T-cell (primary cell): ENCODE measurements at places on chromosomes 3 and 15. TPM values are rescaled to one million over a fixed set of nuclear protein-coding genes. Genes with fewer than 3 reads are reported as not detected.

- DNase-seq = no peak
Measured at GRCh38 chr15:79901958-79902357, 5.1 kb upstream of the MTHFS start.

GRCh38 chr3:154148541-154148940 lies 27.4 kb downstream of the ARHGEF26 start:
- DNase-seq = no peak

The UROC1 gene
- total RNA-seq = not detected

The GP9 gene
- not detected for total RNA-seq

- DNase-seq = no peak
Measured at GRCh38 chr3:73572368-73572767, 52.4 kb downstream of the PDZRN3 start.

- peak; percentile 83 for DNase-seq
Measured at GRCh38 chr3:187027531-187028278, 97.4 kb downstream of the ST6GAL1 start.

- DNase-seq = peak; percentile 75
Measured at GRCh38 chr15:88894348-88894818, 961 bp downstream of the HAPLN3 start.

The ONECUT1 gene
- total RNA-seq = not detected

DNA sequence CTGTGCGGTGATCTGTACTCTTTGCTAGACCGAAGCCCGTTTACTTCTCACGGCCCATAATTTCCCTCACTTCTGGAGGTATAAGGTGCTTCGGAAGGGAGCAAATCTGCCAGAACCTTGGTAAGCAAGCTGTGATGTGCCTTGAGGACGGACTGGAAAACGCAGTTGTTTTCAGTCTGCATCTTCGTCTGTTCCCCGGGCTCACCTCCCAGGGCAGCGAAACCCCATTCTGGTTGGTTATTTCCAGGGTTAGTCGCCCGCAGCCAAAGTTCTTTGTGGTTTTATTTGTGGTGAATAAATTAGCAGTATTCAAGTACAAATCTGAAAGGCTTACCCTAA lies 401 bp downstream of the RAMAC start:
- no peak for DNase-seq

DNA sequence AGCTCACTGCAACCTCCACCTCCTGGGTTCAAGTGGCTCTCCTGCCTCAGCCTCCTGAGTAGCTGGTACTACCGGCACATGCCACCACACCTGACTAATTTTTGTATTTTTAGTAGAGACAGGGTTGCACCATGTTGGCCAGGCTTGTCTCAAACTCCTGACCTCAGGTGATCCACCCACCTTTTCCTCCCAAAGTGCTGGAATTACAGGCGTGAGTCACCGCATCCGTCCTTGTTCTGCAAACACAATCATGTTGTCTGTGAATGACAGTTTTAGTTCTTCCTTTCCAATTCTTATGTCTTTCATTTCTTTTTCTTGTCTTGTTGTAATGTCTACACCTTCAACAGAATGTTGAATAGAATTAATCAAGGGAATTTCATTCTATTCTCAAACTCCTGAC lies 16.3 kb upstream of the SMCO1 start:
- no peak for DNase-seq

- no peak for DNase-seq
Measured at GRCh38 chr3:63441262-63441661, 163.2 kb downstream of the SYNPR start.

GRCh38 chr3:105661461-105661860 lies 207.4 kb downstream of the CBLB start:
- no peak for DNase-seq

- DNase-seq = no peak
Measured at GRCh38 chr3:158642005-158642404, 2.3 kb upstream of the GFM1 start.

DNA sequence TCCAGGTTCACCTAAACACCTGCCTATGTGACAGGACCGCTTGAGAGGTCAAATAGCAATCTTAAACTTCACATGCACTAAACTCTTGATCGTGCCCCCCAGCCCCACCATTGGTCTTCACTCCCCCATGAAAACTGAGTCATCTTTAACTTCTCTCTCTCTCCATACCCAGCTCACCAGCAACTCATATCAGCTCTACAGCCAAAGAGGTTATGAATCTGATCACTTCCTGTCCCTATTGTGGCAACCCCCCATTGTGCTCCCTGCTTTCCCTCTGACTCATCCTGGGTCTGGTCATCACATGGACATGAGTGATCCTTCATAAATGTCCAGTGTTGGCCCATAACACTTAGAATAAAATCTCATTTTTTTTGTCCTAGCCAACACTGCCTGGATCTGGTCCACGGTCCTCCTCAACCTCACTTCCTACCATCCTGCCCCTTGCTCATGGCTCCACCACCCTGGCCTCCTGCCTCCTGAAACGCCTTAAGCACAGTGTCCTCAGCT lies 103.4 kb upstream of the HACD2 start:
- DNase-seq = no peak

DNA sequence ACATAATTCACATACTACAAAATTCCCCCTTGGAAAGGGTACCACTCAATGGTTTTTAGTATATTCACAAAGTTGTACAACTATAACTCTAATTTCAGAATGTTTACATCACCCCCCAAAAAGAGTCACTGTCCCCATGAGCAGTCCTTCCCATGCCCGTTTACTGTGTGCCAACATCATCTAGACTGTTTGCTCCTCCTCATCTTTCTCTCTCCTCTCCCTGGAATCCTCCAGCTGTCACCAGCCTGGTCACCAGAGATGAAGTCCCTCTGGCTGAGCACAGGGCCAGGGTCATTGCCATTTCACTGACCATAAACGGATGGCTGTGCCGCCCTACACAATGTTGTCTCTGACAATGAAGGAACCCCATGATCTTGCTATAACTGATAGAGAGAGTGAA lies 45.2 kb downstream of the C2CD4B start:
- no peak for DNase-seq

GRCh38 chr15:31197497-31198414 lies 96.2 kb upstream of the TRPM1 start:
- DNase-seq = no peak

GRCh38 chr3:111070772-111071256 lies 802 bp upstream of the NECTIN3 start:
- DNase-seq = no peak

The PCOLCE2 gene
- not detected for total RNA-seq

- DNase-seq = no peak
Measured at GRCh38 chr3:184825121-184825820, 13.3 kb downstream of the VPS8 start.

DNA sequence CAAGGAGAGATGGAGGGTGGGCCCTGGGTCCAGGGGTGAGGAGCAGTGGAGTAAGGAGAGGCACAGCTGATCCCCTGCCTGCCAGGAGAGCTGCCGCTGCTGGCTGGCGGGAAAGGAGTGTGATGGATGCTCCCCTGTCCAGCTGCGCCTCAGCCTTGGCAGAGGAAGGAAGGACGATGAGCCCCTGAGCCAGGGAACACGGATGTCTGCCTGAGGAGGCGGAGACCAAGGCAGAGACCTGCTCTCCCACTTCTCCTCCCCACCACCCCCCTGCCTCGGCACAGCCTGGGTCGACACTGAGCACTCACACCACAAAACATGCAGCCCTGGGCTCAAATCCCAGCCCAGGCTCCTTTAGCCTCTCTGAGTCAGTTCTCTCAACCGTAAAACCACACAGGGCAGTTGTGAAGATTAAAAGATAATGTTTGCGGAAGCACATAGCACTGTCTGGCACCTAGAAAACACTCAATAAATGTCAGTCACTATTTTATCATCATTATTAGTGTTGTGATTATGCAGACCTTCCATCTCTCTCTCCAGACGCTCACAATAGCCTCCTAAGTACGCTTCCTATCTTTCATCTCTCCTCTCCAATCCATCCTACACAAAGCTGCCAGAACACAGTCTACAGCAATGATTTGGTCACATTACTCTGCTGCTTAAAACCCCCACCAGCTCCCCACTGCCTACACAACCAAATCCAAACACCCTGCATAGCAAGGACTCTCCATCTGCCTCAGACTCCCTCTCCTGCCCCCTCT lies 52.2 kb downstream of the SEMA5B start:
- no peak for DNase-seq

DNA sequence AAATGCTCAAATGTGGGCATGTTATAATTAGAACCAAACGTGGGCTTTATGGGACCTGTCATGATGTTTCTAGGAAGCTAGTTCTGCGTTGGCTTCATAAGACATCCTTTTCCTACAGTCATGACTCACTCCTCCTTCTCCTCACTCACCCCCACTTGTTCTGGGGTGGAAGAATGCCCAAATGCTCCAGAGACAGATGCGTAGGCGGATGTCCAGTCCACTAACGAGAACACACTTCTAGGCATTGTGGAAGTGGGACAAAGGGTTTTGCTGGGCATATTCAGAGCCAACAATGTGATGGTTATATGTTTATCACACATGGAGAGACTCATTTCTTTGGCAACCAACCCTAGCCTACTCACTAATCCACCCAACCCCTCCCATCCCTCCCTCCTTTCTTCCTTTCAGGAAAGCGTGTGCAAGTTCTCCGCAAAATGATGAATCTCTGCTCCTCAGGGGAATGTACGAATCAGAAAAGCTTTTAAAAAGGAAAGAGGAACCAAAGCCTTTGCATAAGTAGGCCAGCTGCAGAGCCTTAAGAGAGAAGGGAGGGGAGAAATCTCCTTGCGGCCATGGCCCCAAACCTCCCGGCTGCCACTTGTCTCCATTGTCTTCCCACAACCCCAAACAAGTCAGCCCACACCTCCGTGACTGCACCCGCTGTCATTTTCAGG lies 123.0 kb upstream of the SPRED1 start:
- no peak for DNase-seq

The LYSMD4 gene
- total RNA-seq = 26.5 TPM

GRCh38 chr3:105904251-105904650 lies 35.4 kb upstream of the CBLB start:
- DNase-seq = no peak

DNA sequence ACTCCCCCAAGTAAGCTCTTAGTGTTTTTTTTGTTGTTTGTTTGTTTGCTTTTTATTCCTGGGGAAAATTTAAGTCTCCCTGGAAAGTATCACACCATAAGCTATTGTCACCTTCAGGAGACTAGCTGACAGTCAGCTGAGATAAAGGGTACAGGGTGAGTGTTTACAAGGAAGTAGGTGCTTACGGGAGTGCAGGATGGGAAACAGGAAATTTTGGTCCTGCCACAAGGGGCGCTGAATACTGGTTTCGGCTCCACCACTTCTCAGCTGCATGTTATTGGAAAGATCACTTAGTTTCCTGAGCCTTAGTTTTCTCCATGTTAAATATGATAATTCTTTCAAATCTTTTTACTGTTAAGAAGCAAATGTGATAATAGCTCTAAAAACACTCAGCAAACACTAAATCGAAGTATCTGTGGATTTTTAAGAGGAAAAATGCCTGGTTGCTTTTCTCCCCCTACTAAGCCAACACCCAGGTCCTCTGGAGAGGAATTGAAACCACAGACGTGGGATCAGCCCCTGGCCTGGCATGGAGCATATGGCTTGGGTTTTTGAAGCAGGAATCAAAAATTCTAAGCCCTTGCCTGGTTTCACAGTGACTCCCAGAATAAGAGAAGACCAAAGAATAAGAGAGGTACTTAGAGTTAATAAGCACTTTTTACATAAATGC lies 90.7 kb downstream of the SCN11A start:
- no peak for DNase-seq

GRCh38 chr3:124895756-124896155 lies 8.6 kb upstream of the ITGB5 start:
- DNase-seq = no peak

The ARRDC4 gene
- 2.0 TPM for total RNA-seq

The OCA2 gene
- total RNA-seq = 0.67 TPM

DNA sequence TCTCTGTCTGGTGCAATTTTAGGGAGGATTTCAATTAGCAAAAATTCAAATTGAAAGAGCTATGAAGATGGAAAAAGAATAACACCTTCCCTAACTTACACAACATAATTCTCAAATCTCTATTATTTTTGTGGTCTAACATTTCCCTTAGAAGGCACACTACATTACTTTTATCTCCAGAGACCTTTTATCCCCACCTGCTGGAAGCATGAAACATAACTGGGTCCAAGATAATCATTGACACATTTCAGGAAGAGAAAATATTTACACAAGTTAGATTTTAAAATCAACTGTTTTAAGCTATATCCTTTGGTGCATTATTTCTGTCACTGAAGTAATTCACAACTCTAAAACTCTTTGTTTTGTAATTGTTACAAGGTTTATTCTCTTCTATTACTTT lies 779.5 kb downstream of the ROBO1 start:
- no peak for DNase-seq

DNA sequence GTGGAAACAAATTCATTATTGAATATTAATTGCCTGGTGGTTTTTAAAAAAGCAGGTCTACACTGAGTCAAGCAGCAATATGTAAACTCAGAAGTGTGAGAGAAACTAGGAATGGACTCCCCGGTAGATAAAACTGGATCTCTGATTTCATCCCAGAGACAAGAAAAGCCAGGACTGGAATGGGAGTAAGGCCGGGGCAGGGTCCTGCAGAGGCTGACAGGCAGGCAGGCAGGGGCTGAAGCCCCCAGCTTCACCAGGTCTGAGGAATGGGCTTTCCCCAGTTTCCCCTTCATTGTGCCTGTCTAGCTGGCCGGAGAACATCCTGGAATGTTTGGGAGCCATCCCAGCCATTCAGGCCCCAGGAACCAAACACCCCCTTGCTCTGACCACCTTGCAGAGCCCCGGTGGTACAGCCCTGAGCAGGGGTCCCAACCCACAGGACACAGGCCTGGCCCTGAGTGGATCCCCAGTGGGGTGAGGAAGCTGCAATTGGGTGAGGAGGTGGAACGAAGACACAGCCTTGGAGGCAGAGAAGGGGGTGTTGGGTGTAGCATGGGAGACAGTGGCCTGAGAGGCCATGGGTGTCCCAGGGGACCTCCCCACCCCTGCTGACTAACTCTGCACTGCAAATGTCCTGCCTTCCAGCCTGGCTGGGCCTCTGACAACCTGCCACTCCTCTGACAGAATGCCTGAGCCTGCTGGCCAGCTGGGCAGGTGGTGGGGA lies 31.7 kb upstream of the XYLB start:
- no peak for DNase-seq

- no peak for DNase-seq
Measured at GRCh38 chr3:48437812-48438211, 2.1 kb downstream of the CCDC51 start.

DNA sequence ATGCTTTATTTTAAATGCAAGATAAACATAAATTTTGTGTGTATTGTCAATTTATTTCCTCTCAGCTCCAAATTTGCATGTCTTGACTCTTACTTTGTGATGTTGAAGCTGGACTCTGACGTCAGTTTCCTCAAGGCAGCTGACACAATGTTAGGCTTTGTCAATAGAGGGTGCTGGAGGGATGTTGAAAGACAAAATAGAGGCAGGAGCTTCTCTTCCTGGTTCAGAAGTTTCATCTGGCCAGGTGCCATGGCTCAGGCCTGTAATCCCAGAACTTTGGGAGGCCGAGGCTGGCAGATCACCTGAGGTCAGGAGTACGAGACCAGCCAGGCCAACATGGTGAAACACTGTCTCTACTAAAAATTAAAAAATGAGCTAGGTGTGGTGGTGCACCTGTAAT lies 408.6 kb downstream of the GBE1 start:
- DNase-seq = no peak

The PROK2 gene
- 1.1 TPM for total RNA-seq

- no peak for DNase-seq
Measured at GRCh38 chr15:70043590-70043989, 54.1 kb downstream of the TLE3 start.

The DAZL gene
- total RNA-seq = not detected

- DNase-seq = no peak
Measured at GRCh38 chr3:17137321-17137826, 252.6 kb downstream of the PLCL2 start.

The CCR1 gene
- 0.98 TPM for total RNA-seq

The KLHL40 gene
- not detected for total RNA-seq
